ENCODE measurements at places on chromosomes 12 and 14.

DNA sequence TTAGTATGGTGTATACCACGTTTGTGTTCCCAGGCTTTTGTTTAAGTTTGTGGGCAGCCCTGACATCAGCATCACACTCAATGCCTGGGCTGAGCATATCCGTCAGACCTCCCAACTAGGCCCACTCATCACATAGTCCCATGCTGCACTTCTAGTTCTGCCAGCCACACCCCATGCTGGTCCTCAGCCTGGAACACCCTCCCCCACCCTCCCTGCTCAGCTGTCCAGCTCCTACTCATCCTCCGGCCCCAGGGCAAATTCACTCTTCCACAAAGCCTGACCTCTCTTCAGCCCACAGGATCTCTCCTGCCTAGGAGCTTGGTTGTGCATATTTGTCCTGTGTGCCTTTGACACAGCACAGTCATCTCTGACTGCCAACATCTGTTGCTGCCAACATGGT is 3.9 kb upstream of the ENDOU start:
- no peak for DNase-seq

GRCh38 chr12:117298648-117299225 is 62.7 kb downstream of the NOS1 start:
- DNase-seq = no peak

- no peak for DNase-seq
These were observed 25.2 kb downstream of the G2E3 start for GRCh38 chr14:30584058-30584630.

DNA sequence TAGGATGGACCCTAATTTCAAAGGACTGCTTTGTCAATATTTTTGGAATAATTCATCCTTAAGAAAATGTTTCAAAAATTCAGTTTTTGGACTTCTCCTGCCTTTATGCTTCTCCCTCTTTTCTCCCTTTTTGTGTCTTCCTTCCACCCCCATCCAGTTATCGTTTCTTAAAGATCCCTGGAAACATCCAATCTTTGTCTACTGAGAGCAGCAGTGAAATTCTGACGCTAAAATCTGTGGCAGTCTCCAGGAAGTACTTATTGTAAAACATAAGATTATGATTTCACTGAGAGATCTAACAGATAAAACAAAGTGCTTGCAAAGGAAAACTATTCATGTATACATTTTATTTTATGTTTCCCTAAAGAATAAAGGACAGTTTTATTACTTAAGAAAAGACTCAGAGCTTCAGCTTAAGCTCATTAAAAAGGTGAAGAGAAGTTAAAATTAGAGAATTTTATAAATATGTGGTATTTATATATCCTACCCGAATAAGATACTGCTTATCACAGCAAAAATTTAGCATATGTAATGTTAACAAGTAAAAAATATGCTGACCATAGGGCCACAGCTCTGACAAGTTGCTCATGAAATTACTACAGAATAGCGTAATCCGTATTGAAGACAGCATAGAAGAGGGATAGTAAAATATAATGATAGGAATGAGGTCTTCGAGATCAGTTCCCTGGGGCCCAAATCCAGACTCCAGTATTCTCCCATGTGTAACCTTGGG is 6.9 kb downstream of the FRMD6 start:
- DNase-seq = no peak

GRCh38 chr12:45263587-45263986 is 47.7 kb downstream of the ANO6 start:
- no peak for DNase-seq

GRCh38 chr12:64825143-64826021 is 935 bp downstream of the TBC1D30 start:
- DNase-seq = no peak

DNA sequence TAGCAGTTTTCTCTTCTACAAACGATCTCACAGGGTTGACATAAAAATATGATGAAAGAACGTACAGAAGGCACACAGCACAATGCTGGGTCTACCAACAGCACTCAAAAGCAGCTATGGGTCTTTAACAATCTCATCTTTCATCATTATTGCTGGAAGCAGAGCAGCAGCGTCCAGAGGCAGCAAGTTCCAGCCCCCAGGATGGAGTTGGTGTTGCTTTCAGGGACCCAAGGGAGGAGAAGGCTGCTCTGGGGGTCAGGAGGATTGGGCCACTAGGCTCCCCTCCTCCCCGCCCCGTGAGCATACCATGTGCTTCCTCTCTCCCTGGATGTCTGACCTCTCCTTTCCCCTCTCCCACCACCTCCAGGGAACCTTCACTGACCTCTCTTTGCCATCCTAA is 13.3 kb downstream of the KCTD10 start:
- DNase-seq = no peak

- no peak for DNase-seq
These were observed 91.1 kb upstream of the ARID2 start for GRCh38 chr12:45638386-45638785.

- no peak for DNase-seq
These were observed 254.6 kb downstream of the C12orf75 start for GRCh38 chr12:105585107-105585506.

GRCh38 chr14:95137164-95137803 is 20.0 kb downstream of the DICER1 start:
- no peak for DNase-seq

DNA sequence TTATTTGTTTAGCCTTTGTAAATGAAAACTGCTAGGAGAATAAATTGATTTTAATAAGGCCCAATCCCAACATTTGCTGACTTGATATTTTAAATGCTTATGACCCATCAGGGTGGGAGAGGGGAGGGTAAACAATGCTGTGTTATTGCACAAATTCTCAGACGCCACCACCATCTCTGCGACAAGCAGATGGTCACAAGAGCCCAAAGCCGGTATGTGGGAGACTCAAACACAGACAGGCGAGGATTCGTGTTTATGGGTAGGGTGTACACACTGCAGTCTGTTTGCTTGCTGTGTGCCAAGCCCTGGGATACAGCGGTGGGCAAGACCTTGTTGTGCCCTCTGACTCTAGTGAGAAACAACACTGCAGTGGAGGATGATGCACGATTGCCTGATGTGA is 39.2 kb upstream of the PWP1 start:
- DNase-seq = no peak

GRCh38 chr12:78293059-78293686 is 462.5 kb downstream of the NAV3 start:
- DNase-seq = no peak

DNA sequence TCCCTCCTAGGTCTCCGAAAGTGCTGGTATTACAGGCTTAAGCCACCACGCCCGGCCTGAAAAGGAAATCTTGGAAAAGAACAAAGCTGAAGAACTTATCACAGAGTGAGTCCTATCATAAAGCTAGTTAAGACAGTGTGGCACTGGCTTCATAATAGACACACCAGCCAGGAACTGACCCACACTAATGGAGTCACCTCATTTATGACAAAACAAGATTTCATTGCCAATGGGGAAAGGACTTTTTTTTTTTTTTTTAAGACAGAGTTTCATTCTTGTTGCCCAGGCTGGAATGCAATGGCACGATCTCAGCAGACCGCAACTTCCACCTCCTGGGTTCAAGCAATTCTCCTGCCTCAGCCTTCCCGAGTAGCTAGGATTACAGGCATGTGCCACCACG is 15.7 kb downstream of the KDM2B start:
- no peak for DNase-seq

GRCh38 chr12:110307372-110307771 is 26.3 kb downstream of the ATP2A2 start:
- no peak for DNase-seq

- DNase-seq = no peak
These were observed 996 bp downstream of the SLC41A2 start for GRCh38 chr12:104956870-104957718.

- DNase-seq = no peak
These were observed 7.5 kb downstream of the LAG3 start for GRCh38 chr12:6779708-6780432.

GRCh38 chr14:30861200-30861599 is 13.2 kb upstream of the COCH start:
- DNase-seq = no peak

- no peak for DNase-seq
These were observed 85.7 kb upstream of the GPR68 start for GRCh38 chr14:91330096-91330696.

DNA sequence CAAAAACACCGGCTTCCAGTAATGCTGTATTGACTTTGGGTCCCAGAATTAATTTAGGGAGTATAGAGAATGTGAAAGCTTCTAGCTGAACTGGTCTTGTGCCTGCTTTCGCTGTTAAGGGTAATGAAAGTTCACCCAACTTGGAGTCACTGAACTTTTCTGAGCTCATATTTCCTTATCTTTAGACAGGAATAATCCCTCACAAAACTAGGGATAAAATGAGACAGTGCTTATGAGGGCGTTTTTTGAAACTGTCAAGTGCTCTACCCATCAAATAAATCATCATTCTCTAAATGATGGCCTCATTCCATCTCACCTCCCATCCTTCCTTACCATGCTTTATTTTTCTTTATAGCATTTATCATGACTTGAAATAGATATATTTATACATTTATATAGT is 74.7 kb downstream of the RFX4 start:
- DNase-seq = no peak

DNA sequence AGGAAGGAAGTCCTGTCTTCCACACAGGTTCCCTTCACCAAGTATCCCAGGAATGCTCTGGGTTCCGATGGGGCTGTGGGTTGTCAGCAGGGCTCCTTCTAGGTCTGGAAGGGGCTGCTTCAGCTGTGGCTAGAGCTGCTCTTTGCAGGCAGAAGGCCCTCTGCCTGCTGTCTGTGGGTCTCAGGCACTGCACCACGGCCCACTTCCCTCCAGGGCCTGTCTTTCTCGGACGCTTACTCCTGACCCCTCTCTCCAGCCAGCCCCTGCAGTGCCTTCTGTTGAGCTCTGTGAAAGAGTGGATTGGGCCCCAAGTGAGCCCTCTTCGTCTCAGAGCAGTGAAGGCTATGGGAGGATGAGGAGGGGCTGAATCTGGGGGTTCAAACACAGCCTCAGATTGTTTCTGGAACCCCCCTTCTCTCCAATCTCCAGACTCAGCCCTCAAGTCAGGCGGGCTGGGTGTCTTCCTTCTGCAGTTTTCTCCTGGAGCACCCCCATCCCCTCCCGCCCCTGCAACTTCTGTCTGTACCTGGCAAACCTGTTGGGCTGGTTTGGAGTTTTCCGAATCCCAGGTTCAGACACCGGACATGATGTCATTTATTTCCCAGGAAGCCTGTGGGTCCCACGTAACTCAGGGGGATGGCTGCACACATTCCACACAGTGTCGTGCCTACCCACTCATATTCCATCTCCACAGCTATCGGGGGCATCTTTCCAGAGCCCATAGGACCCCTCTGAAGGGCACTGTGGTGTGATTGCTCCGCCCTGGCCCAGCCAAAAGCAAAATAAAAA is 24.9 kb upstream of the SPPL3 start:
- DNase-seq = no peak

GRCh38 chr14:39372656-39373055 is 59.6 kb downstream of the FBXO33 start:
- no peak for DNase-seq

GRCh38 chr12:131756441-131756840 is 45.6 kb downstream of the SFSWAP start:
- DNase-seq = no peak

GRCh38 chr12:53346491-53346890 is 10.3 kb upstream of the SP7 start:
- DNase-seq = no peak

GRCh38 chr12:110102255-110102654 is 21.9 kb upstream of the IFT81 start:
- peak; percentile 40 for DNase-seq

GRCh38 chr14:35140718-35141581 is 18.6 kb downstream of the PRORP start:
- DNase-seq = no peak

DNA sequence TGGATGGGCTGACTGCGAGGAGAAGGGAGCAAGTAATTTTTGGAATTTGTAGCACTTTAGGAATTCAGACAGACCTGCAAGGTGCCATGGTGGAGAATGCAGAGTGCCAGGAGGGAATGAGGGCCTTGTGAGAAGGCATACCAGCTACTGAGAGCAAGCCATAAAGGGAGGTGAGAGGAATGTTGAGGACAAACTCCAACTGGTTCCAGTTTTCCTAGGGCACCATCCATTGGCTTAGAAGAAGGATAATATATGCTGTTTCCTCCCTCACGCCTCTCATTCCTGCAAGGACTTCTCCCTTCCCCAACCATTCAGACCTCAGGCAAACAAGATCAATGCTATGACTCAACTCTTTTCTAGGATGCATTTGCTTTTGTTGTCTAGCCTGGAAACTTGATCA is 11.2 kb upstream of the DAAM1 start:
- DNase-seq = no peak

GRCh38 chr14:97408503-97408902 is 611.3 kb downstream of the VRK1 start:
- no peak for DNase-seq

DNA sequence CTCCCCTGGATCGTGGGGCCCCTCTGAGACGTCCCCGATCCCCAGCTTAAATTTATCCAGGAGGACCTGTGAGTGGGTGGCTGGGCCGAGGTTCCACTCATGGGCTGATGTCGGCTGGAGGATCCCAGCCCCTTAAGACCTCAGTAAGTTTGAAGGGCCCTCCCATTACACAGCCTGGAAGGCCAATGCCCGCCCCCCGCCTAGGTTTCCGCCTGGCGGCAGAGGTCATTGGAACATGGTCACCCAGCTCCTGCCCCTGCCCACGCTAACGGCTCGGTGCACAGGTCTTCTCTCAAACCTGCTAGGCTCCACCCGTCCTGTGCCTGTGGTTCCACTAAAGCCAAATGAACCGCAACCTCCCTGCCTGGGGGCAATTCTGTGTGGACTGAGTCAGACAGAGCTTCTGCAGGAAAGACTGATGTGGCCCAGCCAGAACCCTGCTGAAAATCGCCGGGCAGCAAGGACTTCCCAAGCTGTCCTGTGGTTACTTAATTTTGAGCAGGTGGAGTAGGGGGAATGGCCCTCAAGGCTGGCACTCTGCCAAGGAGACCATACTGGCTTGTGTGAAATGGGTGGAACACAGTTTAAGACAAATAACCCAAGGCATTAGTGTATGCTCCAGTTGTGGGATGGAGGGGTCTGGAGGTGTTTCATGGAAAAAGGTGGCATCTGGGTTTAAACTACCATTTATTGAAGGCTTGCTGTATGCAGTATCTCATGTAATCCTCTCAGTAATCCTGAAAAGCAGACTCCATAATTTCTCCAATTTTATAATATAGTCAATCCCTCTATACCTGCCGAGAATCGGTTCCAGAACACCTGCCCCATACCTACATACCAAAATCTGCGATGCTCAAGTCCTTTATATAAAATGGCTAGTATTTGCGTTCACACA is 903 bp upstream of the NT5DC3 start:
- peak; percentile 24 for DNase-seq

GRCh38 chr14:92352158-92352985 is 29.4 kb downstream of the SLC24A4 start:
- DNase-seq = peak; percentile 46

- no peak for DNase-seq
These were observed 26.0 kb downstream of the GEMIN2 start for GRCh38 chr14:39140170-39140569.

GRCh38 chr14:60812987-60813386 is 78.4 kb downstream of the MNAT1 start:
- no peak for DNase-seq
